ENCODE measurements at places on chromosomes 7 and 10.

DNA sequence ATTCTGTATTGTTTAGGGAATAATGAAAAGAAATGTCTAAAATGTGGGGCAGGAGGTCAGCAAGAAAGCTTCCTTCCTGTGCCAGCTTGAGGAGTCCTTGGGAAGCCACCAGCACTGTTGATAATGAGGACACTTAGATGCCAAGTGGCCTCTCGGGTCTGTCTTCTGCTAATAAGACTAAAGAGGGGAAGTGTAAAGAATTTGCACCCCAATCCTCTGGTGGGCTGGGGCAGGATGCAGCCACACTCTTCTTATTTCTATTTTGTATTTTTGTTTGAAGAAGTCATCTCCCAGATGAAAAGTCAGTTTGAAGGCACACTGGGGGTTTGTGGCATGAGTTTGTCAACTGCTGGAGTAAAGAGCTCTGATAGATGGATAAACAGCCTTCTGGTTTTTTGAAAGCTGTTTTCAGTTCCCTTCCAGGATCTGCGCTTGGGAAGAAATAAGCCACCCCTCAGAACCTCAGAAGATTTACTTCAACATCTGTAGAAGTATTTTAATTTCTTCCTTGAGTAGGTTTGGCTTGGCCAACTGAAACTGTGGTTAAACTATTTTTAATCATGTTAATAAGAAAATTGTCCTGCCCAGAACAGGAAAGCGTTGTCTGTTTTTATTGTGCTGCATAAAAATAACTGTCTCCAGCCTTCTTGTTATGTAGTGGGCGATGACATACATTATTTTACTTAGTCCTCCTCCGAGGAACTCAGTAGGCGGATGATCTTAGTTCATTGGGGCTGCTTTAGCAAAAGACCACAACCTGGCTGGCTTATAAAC lies 128.8 kb upstream of the GPR26 start:
- DNase-seq: peak; percentile 14

DNA sequence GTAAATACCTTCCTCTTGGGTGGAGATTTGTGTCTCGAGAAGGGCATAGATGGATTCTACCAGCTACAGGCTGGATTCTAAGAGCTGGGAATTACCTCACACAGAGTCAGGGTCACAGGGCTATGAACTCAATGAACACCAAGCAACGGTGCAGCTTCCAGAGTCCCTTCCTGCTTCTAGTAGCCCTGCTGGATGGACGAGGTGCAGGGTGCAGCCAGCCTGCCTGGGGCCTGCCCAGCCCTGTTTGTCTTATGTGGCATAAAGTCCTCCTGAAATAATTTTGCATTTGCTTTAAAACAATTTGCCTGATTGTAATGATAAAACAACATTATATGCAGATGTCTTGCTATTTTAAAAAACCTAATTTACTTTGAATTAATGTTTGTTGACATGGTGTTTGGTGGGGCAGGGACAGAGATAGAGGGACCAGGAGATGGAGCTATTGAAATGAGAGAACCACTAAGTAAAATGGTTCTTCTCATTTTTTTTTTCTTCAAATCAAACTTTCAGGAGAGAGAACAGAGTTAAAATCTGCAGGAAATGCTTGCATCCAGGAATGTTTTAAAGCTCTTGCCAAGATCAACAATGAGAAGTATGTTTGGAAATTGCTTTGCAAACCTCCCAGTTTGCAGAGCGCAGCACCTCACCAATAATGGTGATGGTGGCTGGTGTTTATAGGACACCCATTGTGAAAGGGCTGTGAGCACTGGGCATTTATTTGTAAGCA lies 305.4 kb upstream of the PODXL start:
- DNase-seq: no peak

DNA sequence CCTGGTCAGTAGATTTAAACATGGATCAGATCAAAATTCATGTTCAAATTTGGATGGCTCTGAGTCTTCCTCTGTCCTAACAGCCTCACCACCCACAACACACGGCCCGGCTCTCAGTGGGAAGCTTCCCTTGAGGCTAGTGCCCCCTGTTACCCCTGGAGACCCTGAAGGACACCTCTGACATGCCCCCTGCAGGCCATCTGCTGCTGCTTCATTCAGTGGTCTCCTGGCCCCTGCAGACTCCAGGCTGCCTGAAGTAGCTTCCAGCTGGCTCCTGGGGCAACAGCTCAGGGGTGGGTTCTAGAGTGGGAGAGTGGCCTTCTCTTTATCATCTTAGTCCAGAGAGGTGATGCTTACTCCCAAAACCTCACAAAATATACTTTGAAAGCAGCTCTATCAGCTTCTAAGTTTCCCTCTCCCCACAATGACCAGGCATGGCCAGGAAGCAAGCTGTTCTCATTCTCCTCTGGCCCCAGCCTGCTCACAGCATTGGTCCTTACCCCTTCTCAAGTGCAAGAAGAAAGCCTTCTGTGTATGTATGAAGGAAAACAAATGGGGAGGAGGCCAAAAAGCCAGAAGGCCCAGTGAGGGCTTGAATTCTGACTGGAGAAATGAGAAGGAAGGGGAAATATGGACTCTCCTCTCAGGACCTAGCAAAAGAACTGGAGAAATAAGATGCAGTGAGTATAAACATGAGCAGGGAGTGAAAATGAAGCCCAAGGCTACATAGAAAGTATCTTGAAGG lies 189.6 kb upstream of the INHBA start:
- DNase-seq: no peak

DNA sequence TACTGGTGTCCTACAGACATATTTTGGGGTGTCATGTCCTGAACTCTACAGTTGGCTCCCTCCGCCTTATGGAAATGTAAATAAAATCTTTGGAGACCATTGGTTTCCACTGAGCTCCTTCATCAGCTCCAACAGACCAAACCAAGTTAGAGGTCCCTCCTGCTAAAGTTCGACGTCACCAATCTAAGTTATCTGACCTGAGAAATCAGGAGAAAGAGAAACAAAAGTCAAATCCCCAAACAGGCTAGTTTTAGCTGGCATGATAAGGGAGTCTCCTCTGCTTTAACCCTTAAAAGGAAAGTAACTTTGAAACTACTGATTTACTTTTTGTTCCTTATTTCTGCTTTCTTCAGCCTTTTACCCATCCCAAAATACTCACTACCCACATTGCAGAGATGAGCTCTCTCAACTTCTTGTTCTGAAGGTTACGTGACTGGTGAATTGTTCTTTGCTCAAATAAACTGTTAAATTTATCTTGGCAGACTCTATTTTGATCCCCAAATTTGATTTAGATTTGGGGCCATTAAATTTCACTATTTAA lies 39.9 kb downstream of the AVL9 start:
- DNase-seq: no peak

- no peak for DNase-seq
Observed at GRCh38 chr10:78162853-78163252, 129.2 kb downstream of the RPS24 start.

- no peak for DNase-seq
Observed at GRCh38 chr10:1123972-1124371, 67.8 kb downstream of the WDR37 start.

- no peak for DNase-seq
Observed at GRCh38 chr10:132939957-132940790, 2.2 kb downstream of the CFAP46 start.
